ENCODE measurements at places on chromosomes 5 and 9. TPM values are rescaled to one million over a fixed set of nuclear protein-coding genes. Genes with fewer than 3 reads are reported as not detected.

PTGES gene
- polyA plus RNA-seq, result 5.9 TPM

ADRB2 gene
- polyA plus RNA-seq, result 0.13 TPM

OLFM1 gene
- polyA plus RNA-seq, result 5.8 TPM

DNA sequence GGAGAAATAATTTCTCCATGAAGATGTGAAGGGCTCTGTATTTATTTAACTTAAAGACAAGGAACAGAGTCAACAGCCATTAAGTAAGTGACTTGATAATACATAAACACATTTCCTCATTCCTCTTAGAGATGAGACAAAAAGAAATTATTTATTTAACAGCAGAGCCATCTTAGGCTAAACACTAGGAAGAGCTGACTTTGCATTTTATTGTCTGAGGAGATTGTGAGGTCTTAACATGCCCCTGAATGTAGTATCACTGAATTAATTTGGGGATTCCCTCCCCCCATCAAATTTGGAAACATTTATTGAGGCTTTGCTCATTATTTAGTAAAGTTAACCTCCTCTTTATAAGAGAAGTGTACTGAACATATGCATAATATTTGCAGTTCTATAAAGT lies 35.2 kb downstream of the TAS2R1 start:
- no peak for DNase-seq

DNA sequence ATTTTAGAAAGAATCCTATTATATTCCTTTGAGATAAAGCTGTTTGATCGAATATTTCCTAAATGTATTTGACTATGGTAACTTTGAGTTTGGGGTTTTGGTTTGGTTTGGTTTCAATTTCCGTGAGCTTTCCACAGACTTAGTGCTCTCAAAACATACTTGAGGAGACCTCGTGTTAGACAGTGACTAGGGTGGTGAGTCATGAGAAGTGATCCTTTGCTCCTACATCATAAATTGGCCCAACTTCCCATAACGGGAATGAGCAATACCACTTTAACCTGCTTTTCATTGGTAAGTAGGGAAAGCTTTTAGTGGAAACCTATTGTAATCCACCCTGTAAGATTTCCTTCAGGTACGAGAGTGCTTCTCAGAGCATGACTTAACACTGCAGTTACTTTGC lies 3.8 kb upstream of the RASEF start:
- DNase-seq, result no peak

GRCh38 chr9:128798896-128799295 lies 11.8 kb downstream of the TBC1D13 start:
- no peak for DNase-seq

- DNase-seq, result peak; percentile 2
Observed at GRCh38 chr9:91001146-91001611, 199.6 kb downstream of the SYK start.

GRCh38 chr5:24142341-24142740 lies 502.4 kb downstream of the CDH10 start:
- DNase-seq, result no peak

- DNase-seq, result no peak
Observed at GRCh38 chr5:175691761-175692160, 33.9 kb downstream of the HRH2 start.

- no peak for DNase-seq
Observed at GRCh38 chr5:35853631-35854030, 3.1 kb upstream of the IL7R start.

DNA sequence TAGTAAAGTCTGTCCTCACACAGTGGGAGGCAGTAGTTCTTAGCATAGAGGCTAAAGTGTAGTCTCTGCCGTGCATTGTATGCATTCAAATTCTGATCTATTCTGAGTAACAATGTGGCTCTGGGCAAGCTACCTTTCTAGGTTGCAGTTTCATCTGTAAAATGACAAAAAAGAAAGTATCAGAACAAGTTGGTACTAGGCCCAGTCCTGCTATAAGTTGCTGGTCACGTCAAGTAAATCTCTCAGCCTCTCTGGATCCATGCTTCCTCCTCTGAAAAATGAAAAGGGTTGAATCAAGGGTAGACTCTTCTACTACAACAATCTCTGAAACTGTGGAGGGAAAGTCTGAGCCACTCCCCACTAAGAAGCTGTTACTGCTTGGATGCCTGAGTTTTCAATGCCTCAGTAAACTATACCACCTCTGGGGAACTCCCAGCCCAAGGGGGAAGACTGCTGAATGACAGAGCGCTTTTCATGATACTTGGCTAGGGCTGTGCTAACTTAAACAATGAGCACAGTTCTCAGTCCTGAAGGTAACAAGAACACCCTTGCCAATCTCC lies 34.5 kb upstream of the SPARC start:
- no peak for DNase-seq

DNA sequence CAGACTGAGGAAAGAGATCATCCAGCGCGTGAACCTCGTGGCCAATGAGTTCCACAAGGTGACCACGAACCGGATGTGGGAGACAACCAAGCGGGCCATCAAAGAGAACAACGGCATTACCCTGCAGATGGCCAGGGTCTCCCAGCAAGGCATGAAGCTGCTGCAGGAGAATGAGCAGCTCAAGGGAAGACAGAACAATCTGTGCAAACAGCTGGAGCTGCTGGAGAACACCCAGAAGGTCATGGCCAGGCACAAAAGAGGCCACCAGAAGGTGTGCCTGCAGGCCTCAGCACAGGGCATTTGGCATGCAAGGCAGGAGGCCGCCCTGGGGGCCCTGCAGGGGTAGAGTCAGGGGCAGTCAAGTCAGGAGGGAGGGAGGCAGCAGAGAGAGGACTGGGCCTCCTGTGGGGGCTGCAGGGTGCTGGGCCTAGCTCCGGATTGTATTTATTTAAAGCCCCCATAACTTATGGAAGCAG lies 4.2 kb downstream of the PTRH1 start:
- DNase-seq, result no peak

GRCh38 chr5:115962565-115963402 lies 509 bp downstream of the LVRN start:
- no peak for DNase-seq

DNA sequence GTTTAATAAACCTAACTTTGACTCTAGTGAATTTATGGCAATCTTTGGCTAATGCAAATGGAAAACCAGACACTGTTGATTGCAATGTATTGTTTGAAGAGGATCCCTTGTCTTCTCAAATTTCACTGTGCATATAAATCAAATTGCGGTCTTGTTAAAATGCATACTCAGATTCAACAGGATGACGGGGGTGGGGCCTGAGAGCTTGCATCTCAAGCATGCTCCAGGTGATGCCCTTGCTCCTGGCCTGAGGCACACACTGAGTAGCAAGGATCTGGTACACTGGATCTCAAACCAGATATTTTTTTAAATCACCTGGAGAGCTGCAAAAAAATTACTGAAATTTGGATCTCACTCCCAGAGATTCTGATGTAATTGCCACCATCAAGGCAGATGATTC lies 463.7 kb downstream of the DNAH5 start:
- no peak for DNase-seq

GRCh38 chr9:93826209-93826608 lies 128.9 kb downstream of the BARX1 start:
- DNase-seq, result no peak

- DNase-seq, result no peak
Observed at GRCh38 chr9:35845824-35846771, 17.1 kb downstream of the TMEM8B start.

DNA sequence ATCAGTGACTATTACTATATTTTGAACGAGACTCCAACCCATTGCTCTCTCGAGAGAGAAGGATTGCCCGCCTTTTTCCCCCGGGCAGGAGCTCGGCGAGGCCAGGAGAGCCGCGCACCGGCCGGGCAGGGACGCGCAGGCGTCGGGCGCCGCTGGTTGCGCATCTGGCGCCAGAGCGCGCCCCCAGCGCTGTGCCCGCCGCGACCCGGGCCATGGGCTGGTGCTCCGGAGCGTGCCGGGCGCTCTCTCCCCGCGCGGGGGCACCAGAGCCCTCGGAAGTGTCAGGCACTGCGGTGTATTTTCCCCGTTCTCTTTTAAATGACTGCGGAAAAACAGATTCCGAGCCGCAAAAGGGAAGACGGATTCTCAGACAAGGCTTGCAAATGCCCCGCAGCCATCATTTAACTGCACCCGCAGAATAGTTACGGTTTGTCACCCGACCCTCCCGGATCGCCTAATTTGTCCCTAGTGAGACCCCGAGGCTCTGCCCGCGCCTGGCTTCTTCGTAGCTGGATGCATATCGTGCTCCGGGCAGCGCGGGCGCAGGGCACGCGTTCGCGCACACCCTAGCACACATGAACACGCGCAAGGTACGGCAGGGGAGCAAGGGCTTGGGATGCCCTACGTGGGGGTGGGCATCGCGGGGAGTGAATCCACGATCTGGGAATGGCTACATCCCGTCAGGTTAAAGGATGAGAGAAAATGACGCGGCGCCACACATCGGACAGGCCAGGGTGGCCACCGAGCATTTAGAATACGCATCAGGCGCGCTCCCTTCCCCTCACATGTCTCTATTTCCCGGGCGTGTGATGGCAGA lies 1.1 kb upstream of the NTRK2 start:
- DNase-seq, result peak; percentile 82

- DNase-seq, result no peak
Observed at GRCh38 chr5:132492386-132493125, 2.0 kb upstream of the IRF1 start.

All from right renal pelvis (tissue), 4 donors.